ENCODE measurements at places on chromosomes 2 and 18.

DNA sequence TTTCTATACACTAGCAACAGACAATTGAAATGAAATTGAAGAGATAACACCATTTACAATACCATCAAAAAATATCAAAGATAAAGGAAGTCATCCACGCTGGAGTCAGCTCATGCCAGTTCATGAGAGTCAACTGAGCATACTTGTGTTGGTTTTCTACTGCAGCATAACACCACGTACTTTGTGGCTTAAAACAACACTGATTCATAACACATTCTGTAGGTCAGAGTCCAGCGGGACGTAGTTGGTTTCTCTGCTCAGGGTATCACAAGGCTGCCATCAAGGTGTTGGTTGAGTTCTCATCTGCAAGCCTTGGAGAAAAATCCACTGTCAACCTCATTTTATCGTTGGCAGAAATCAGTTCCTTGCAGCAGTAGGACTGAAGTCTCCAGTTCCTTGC, 84.2 kb downstream of the TEX51 start:
- DNase-seq = no peak

DNA sequence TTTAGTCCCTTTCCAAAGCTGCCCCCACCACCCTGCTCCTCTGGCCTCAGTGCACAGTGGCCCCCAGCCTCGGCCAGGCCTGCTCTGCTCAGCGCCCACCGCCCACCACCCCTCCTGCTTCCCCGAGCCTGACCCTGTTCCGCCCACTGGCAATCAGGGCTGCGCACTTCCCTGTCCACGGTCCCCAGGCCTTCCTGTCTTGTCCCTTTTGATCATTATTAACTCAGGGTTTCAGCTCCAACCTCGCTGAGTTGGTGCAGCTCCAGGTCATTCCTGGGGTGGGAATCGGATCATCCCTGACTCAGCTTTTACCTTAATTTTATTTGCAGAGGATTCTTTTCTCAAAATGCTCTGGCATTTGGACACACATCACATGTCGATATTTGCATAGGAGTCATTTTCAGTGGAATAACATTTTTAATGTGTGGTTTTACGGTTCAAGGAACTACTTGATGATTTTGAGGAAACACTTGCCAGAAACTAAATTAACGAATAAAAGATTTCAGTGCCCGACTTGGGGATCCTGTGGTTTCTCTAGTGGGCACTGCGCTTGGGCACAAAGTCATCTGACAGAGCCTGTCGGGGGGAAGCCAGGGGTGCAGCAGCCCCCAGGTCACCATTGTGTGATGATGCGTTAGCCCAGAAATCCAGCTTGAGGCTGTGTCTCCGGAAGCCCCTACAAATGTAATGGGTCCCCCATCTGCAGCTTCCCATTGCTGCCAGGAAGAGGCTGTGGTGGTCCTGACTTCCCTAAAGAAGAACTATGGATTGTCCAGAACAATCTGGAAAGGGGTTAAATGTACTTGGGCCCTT, 1.0 kb upstream of the ESPNL start:
- no peak for DNase-seq

DNA sequence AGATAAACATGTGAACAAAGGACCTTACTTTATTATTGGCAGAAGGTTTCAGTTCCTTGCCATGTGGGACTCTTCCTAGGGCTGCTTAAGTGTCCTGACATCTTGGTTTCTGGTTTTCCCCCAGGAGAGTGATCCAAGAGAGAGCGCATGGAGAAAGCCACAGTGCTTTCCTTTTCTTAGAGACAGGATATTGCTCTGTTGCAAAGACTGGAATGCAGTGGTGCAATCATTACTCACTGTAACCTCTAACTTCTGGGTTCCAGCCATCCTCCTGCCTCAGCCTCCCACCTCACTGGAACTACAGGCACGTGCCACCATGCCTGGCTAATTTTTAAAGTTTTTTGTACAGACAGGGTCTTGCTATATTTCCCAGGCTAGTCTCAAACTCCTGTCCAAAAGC, 38.1 kb upstream of the TCF7L1 start:
- no peak for DNase-seq

DNA sequence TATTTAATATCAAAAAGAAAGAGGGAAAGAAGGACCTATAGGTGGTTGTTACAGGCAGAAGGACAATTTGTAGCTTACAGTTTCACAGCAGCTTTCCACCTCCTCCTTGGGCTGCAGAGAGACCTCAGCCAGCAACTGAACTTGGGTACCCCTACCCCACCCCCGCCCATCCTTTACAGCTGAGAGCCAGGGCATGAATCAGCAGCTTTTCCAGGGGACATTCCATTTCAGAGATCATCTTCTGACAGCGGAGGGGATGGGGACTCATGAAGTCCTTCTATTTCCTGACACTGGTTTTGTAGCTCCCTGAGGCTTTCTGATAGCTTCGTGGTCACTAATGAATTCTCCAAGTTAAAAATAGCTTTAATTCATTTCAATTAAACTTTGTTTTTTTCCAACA, 96.4 kb downstream of the ITGB1BP1 start:
- no peak for DNase-seq

- no peak for DNase-seq
Observed at GRCh38 chr2:206615417-206616089, 26.7 kb upstream of the FAM237A start.

GRCh38 chr2:241315879-241316631, at the start of gene SEPTIN2:
Gene SEPTIN2 (plus strand): TSS chr2:241315925. CDS start chr2:241324233, 8,308 bp downstream.
- no peak for DNase-seq
